ENCODE measurements at places on chromosomes 2 and 18.

- DNase-seq, result no peak
Observed at GRCh38 chr2:175964195-175964594, 37.9 kb downstream of the LNPK start.

- no peak for DNase-seq
Observed at GRCh38 chr18:22737054-22737453, 196.1 kb upstream of the RBBP8 start.

- DNase-seq, result no peak
Observed at GRCh38 chr2:199646439-199646838, 188.7 kb upstream of the SATB2 start.

DNA sequence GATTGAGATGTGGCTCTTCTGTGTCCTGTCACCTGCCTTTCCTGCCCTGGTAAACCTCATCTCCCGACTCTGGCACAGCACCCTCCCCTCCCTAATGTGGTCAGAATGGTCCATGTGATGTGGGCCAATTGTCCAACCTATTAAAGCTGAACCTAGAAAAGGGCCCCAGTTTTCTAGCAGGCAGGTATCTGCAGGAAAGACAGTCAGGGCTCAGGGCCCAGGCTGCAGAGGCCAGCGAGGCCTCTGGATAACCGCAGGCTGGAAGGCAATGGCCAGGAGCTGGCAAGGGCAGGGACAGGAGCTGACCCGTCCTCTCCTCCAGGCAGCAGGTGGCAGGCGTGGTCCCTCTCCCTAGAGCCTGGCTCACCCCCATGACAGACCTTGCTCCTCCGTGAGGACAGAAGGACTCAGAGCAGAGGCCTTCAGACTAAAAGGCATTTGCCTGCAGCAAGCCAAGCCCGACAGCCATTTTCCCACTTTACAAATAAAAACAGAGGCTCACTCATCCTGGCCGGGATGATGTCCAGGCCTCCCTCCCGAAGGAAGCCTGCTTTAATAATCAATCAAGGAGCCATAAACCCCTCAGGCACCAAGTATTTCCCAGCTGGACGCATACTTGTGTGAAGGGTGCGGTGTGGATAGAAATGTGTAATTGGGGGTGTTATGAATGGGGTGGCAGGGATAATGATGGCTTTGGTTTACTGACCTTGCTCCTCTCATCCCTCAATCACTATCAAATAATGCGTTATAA, 107.1 kb downstream of the TWIST2 start:
- no peak for DNase-seq

DNA sequence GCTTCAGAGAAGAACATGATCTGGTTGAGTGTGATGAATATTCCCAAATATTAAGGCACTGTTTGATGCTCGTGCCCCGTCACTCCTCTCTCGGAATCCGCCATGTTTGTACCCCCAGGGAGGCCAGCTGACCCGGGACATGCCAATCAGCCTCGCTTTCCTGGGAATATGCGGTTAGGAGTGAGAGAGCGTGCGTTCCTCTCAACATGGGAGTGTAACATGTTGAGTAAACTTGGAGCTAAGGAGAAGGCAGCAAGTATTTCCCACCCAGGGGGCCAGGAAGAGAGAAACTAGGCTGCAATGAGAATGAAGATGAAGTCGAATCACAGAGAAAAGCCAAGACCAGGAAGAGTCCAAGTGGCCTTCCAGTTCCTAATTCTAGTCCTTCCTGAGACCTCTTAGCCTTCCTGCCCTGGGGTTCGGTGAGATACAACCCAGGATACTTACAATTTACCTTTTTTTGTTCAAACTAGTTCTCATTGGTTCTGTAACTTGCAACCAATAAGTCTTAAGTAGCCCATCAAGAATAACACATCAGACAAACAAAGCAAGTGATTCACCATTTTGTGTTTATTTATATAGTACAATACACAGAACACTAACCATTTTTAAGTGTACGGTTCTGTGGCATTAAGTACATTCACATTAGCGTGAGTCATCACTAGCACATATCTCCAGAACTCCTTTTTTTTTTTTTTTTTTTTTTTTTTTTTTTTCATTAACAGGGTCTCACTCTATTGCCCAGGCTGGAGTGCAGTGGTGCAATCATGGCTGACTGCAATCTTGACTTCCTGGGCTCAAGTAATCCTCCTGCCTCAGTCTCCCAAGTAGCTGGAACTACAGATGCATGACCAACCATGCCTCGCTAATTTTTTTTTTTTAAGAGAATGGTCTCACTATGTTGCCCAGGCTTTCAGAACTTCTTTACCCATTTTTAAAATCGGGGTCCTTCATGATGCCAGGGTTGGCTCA, 36.4 kb upstream of the SLC1A4 start:
- DNase-seq, result no peak

- DNase-seq, result no peak
Observed at GRCh38 chr2:187689372-187689771, 135.1 kb upstream of the TFPI start.

DNA sequence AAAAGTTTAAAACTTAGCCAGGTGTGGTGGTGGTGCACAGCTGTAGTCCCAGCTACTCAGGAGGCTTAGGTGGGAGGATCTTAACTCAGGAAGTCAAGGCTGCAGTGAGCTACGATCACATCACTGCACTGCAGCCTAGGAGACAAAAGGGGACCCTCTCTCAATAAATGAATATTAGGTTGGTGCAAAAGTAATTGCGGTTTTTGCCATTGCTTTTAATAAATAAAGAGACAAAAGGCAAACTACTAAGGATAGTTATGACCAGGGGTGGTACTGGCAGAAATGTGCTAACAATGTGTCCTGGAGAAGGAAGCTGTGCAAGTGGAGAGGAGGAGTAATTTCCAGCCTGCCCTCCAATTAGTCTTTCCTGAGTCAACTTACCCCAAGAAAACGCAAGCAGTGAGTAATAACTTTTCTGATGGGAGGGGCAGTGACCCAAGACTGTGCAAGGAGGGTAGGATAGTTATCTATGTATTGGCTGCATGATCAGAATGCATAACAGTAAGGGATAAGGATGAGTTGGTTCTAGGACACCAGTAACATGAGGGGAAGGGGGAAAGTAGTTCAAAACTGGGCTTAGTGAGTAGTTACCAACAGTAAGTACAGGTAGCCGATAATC, 1.5 kb downstream of the EXOC6B start:
- DNase-seq, result no peak

- DNase-seq, result no peak
Observed at GRCh38 chr18:24868311-24868710, 407.9 kb downstream of the HRH4 start.

DNA sequence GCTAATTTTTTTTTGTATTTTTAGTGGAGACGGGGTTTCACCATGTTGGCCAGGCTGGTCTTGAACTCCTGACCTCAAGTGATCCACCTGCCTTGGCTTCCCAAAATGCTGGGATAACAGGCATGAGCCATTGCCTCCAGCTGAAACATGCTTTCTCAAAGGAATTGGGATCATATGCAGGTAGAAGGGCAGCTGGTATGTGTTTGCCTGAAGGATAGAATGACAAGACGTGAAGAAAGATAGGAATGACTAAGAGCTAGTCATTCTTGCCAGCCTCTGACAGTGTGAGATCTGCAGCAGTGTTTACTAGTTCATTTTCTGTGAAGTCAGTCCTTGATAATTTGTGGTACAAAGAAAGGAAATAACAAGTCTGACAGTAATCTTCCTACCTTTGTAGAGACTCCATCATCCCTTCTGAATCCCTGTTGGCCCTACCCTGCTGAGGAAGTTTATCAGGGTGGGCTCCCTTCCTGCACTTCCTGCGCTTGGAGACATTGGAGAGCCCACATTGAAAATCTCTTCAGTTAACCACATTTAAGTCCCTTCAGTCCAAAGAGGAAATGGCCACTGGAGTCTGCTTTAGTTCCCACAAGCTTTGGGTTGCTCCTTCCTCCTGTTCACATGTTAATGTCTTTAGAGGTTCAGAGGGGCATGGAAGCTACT, 14.7 kb downstream of the CFLAR start:
- no peak for DNase-seq

DNA sequence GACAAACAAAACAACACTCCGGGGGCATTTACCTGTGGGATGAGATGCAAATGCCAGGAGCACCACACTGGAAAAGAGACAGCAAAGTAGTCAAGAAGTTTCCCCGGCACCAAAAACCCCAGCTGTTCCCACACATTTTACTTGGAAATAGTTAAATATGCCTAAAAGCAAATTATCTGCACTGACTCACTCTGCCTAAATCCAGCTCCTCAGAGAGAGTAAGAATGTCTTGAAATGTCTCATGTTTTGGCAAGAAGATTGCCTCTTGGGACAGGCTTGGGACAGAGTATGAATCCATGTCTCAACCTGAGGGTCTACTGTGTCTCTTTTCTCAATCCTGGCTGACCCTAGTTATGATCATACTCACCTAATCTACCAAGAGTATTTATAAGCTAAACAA, 87.5 kb upstream of the RIOK3 start:
- DNase-seq, result no peak

GRCh38 chr18:59861009-59861408, 38.8 kb upstream of the PMAIP1 start:
- DNase-seq, result no peak

DNA sequence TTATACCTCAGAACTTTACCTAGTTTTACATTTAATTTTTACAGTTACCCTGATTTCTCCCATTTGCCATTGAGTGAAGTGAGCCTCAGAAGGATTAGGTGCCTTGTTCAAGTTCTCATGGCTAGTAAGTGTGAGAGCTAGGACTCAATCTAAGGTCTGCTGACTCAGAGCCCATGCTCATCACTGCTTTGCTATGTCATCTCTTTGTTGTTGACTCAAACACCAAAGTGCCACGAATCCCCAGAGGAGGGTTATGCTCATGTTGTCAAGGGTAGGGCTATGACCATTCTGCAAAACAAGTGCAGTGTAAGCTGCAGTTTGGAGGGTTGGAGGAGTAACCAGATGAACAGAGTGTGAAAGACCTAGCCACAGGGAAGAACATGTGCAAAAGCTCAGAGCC, 185.4 kb upstream of the SKOR2 start:
- no peak for DNase-seq

DNA sequence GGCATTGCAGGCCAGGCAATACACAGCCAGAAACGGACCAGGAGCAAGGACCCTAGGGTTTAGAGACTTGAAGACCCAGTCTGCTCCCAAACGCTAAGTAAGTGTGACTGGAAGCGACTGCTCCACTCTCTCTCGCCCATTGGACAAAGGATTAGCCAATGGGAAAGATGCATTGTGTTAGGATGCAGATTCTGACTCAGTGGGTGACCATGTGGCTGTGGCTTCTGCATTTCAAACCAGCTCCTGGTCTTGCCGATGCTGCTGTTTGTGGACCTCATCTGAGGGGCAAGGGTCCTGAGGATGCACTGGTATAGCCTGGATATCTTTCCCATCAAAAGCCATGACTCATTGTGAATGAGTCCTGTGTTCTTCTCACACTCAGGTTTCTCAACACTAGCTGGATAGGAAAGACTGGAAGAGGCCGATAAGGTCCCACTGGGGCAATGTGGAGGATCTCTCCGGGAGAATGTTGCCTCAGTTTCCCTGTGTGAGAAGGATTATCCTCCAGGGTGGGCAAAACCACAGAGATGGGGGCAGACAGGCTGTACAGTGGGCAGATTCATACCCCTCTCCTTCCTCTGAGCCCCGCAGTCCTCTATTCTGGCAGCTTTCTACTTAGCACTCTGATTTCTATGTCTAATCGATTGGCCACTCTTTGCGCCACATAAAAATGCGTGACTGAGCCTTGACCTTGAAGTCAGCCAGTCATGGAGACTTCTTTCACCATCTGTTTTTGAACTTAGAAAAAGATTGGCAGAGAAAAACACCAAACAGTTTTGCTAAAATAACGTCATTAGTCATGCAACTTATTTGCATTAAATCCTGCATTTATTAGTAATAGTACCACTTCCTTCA, 257.1 kb downstream of the PRKCE start:
- DNase-seq, result no peak

DNA sequence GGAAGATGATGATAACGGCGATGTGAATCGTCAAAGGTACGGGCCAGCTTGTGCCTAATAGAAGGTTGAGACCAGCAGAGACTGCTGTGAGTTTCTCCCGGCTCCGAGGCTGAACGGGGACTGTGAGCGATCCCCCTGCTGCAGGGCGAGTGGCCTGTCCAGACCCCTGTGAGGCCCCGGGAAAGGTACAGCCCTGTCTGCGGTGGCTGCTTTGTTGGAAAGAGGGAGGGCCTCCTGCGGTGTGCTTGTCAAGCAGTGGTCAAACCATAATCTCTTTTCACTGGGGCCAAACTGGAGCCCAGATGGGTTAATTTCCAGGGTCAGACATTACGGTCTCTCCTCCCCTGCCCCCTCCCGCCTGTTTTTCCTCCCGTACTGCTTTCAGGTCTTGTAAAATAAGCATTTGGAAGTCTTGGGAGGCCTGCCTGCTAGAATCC, 3.0 kb downstream of the FZD7 start:
- no peak for DNase-seq

DNA sequence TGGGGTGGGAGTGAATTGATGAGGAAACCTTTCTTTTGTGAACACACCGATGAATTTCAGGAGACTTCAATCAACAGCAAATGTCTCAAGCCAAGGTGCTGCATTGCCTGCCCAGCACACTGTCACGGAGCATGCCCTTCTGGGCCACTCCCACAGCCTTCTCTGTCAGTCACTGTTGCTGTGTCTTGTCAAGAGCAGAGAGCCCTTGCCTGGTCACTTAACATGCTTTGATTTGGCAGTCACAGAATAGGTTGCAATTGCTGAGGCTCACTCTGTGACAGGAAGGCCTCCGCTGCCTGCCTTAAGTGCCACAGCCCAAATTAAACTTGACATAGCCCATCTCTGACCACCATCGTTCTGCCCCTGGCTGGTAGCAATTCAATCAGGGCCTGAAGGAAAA, 225.4 kb downstream of the PID1 start:
- no peak for DNase-seq

DNA sequence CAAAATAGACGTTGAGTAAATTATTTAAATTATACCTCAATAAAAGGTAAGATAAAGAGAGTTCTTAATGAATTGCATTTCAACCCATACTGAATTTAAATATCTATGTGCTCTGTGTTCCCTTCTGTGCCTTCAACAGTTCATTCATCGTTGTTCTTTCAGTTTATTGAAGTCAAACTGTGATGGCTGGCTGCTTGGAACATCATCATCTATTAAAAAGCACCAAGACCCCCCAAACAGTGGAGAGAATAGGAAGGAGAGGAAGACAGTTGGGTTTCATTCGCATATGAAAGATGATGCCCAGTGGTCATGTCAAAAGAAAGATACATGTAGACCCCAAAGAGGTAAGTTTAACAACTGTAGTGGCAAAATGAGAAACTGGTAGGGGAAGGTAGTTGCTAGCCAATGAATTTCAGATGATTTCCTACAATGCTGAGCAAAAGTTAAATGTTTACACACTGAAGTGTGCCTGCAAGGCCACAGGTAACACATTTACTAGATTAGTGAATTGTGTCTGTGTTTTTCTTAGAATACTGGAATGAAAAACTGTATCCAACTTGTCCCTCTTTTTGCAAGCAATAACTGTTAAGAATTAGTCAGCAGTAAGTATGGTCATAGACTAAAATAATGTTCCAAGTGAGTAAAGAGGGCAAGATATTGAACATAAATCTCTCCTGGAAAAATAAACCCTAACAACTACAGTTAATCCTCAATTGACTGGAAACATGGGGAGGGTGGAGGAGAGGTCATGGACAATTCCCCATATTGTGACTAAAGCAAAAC, 331.3 kb downstream of the KIAA1328 start:
- no peak for DNase-seq

- DNase-seq, result no peak
Observed at GRCh38 chr2:240165661-240166060, 25.2 kb upstream of the OTOS start.

- DNase-seq, result no peak
Observed at GRCh38 chr2:142742371-142743214, 134.9 kb upstream of the KYNU start.

Measured in NCI-H2107 (cell line).